Stimulated activated CD8-positive, alpha-beta memory T cell treated with anti-CD3 and anti-CD28 coated beads, Interleukin-7, amount 100 ng/mL, for 1 hour (primary cell): ENCODE measurements at places on chromosomes 1 and 21.

GRCh38 chr1:9593492-9594465 is 5.1 kb downstream of the TMEM201 start:
- no peak for DNase-seq

GRCh38 chr1:13888351-13888986 is 188.5 kb downstream of the PRDM2 start:
- DNase-seq = no peak

DNA sequence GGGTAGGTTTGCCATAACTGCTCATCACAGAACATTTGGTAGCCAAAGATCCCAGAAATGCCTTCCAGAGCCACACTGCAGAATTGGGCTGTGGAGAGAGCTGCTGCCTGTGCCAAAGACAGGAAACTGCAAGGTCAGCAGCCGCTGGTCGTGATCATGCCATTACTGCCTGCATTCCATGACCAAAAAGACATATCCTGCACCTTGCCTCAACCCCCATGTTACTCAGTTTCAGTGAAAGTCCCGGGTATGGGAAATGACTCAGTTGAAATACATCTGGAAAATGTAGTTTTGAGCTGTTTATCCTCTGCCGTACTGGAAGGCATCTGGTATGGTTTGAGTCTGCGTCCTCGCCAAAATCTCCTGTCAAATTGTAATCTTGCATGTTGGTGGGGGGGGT is 161.7 kb downstream of the FCRL5 start:
- no peak for DNase-seq

DNA sequence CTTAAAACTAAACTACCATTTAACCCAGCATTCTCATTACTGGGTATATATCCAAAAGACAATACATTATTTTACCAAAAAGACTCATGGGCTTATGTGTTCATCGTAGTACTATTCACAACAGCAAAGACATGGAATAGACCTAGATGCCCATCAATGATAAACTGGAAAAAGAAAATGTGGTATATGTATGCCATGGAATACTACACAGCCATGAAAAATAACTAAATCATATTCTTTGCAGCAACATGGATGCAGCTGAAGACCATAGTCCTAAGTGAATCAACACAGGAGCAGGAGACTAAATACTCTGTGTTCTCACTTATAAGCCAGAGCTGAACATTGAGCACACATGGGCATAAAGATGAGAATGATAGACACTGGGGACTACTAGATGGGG is 645.1 kb upstream of the B3GALT2 start:
- DNase-seq = no peak

- DNase-seq = no peak
Measured at GRCh38 chr1:191256917-191257316, 779.3 kb upstream of the BRINP3 start.

DNA sequence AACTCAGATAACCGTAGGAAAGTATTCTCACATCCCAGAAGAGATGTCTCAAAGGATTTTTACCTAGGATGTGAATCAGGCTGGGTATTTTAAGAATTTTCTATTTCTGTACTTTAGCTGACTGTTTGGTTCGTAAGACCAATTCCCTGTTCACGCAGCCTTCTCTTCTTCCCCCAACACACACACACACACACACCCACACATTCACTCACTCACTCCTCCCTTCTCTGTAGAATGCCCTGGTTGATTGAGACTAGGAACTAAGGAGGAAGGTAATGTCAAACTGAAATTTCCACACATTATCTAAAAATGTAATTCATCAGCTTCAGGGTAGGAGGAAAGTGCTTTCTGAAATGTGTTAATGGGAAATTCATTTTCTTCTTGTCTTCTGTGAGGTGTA is 43.5 kb downstream of the ELAVL4 start:
- DNase-seq = no peak

GRCh38 chr1:63034256-63034655 is 250.3 kb downstream of the ATG4C start:
- DNase-seq = no peak

DNA sequence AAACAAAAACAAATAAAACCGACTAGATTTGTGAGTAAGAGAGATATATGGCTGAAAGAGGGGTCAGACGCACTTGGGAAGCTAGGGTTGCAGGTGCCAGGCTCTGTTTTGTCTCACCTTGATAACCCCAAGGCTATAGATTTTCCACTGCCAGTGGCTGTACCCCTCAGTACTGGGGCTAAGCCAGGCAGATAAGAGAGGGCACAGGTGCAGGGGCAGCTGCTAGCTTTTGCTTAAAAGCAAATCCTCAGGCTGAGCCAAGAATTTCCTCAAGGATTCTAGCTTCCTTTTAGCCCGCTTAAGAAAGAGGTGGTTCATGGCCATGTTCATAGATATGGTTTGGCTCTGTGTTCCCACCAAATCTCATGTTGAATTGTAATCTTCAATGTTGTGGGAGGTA is 57.9 kb downstream of the OVGP1 start:
- DNase-seq = no peak
